ENCODE measurements at places on chromosomes 5 and 9.

GRCh38 chr9:81682797-81683196, 6.5 kb downstream of the TLE1 start:
- DNase-seq: no peak

- no peak for DNase-seq
These were observed 9.2 kb upstream of the ISL1 start for GRCh38 chr5:51373880-51374523.

DNA sequence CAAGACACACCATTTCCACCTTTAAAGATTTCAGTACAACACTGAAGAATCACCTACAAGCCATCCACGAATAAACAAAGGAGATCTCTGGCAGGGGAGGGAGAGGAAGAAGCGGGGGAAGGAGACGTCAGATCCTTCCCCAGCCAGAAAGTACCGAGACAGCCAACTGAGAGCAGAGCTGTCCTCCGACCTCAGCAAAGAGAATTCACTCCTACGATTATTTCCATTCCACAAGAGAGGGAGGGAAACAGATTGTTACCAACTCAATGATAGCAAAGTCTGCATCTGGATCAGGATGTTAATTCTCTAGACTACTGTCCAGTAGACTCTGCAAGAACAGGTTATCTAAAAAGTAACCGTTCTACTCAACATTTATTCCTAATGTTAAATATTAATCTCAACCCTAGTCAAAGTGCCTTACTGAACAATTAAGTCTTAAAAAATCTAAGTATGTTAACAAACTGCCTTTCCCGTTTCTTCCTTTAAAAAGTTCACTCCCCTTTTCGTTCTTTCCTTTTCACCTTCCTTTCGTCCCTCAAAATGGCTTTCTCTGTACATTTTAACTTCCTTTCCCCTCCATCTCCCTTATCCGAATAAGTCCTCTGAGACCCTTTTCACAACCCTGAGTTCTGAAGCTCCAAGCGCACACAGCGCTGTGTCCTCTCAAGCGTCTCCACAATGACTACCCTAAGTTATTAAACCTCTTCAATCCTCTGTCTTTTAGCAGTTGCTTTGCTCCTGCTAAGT, 1.4 kb downstream of the CHD1 start:
- DNase-seq: no peak

DNA sequence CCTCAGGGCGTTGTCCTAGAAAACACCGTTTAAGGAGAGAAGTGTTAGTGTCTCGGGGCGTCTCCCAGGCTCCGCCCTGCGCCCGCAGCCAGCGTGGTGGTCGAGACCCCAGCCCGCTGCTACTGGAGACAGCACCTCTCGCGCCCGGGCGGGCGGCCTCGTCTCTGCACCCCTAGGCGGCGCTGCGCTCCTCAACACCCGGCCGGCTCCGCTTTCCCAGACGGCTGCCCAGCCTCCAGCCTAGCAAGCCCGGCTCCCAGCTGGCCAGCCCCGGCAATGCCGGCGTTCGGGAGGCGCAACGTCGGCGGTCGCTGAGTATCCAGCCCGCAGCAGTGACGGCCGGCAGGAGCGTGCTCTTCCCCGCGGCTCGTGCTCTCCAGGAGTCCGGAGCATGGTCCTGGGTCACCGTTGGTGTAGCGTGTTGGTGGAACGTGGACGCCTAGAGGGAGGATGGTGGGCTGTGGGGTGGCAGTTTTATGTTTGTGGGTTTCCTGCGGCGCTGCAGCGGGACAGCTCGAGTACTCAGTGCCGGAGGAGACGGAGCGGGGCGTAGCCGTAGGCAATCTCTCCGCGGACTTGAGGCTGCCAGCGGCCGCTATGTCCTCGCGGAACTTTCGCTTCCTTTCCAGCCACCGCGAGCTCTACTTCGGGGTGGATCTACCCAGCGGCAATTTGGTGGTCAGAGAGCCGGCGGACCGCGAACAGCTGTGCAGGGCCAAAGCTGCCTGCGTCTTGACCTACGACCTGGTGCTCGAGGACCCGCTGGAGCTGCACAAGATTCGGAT, 536 bp downstream of the PCDHAC1 start:
- DNase-seq: peak; percentile 92

DNA sequence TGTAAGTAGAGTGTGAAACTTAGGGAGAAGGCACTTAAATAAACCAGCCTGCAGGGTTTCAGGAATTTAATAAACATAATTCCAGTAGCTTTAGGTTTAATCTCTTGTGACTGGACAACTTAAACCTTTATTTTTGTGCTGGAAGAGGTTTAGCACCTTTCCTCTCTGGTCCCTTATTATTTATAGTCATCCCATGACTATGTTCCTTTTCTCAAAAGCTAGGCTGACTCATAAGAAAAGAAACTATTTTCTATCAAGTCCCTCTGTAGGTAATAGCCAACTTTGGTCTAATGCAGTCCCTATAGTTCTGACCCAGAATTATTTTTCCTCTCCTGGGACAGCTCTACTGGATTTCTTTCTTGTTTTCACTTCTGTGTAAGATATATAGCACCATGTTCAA, 588.9 kb downstream of the NR2F1-AS1 start:
- no peak for DNase-seq

GRCh38 chr9:71822935-71823334, 54.6 kb upstream of the CEMIP2 start:
- DNase-seq: no peak

DNA sequence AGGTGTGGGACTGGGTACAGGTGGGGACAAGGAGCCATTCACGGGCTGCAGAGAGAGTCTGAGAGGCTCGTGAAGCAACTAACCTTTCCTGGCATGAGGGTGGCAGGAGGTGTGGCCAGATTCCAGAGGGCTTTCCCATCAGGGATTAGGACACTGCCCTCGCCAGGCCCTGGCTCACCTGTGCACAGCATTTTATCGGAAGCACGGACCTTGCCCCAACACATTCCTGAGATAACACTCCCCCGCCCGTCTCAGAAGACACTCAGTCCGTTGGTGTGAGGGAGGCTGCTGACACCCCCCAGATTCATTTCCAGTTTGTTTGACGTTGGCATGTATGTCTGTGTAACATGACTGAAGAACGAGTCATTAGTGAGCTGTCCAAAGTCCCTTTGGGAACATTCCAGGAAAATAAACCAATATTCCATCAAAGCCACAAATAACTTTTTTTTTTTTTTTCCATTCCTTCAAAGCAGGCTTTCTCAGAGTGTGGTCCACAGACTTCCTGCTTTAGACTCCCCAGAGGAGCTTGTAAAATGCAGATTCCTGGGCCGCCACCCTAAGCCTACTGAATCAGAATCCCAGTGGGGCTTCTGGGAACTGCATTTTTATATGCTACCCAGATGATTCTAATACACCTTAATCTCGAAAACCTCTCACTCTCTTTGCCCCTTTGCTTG, 23.4 kb downstream of the WWC1 start:
- DNase-seq: no peak

DNA sequence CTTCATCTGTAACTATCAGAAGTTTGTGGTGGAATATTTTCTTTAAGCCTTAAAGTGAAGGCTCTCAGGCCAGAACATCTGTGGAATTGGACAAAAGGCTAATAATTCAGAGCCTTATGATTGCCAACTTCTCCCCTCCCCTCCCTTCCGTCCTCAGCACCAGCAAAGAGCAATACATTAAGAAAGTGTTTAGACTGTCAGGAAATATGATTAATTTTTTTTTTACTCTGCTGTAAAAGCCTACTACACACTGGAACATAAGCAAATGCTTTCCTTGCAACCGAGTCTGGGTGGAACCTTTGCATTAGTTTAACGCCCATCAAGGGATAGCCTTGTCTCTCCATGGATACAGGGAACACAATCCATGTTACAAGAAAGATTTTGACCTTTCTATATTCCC, 110.3 kb upstream of the TARS1 start:
- DNase-seq: no peak

Measured in aorta (tissue), 5 donors.